ENCODE measurements at places on chromosomes 7 and 10.

DNA sequence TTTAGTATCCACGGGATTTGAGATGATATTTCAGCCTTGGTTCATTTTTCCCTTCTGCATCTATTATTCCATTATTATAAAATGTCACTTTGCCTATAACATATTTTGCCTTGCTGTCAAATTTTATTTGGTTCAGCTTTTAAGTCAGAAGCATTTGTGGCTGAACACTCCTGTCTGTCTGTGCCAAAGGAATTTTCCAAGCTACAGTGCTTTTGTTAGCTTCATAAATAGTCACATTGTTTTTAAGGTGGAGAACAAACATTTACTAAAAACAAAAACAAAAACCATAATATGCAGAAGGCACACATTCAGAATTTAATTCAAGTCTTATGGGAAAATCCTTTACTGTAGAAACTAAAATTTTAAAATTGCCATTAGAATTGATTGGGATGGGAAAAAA is 33.8 kb upstream of the ELMO1 start:
- DNase-seq = no peak

DNA sequence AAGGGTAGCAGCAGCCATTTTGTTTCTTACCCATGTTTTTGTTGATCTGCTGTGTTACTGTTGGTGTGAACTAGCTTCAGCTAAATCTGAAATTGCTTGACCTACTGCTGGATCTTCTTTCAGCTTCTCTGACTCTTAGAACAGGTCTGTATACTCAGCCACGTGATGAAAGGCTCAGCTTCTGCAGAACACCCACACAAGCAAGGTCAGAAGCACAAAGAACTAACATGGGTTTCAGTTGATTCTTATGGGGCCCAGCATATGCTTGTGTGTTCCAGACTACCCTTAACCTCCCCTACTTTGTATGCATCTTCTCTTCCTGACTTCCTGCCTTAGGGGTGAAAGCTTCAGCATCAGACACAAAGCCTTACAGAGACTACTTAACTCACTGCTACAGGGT is 186.8 kb downstream of the HGF start:
- DNase-seq = no peak

DNA sequence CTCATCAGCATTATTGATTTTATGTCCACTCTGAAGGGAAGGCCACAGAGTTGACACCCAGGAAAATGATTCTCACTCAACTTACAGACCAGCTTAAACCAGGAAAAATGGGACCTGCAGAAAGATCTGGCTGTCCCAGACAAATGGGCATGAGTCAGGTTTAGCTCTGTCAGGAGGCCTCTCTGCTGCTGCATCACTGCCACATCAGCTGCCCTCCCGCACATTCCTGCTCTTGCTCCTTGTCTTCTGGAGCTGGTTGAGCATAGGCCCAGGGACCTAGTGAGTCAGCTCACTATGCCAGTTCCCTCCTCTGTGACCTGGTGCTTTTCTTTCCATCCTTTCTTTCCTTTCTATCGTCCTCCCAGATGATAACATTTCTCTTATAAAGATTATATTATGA is 18.8 kb upstream of the SMNDC1 start:
- no peak for DNase-seq

DNA sequence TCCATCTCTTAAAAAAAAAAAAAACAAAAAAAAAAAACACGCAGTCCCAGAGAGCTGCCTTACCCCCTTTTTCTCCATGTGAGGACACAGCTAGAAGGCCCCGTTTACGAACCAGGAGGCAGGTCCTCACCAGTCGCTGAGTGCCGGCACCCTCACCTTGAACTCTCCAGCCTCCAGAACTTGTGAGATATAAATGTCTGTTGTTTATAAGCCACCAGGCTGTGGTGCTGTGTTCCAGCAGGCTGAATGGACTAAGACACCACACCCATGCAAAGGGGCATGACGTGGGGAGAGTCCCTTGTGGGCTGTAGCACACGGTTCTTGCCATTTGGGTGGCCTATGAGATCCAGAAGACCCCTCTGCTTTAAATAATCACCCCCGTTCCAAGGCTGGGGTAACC is 17.2 kb downstream of the ECHDC3 start:
- DNase-seq = no peak

DNA sequence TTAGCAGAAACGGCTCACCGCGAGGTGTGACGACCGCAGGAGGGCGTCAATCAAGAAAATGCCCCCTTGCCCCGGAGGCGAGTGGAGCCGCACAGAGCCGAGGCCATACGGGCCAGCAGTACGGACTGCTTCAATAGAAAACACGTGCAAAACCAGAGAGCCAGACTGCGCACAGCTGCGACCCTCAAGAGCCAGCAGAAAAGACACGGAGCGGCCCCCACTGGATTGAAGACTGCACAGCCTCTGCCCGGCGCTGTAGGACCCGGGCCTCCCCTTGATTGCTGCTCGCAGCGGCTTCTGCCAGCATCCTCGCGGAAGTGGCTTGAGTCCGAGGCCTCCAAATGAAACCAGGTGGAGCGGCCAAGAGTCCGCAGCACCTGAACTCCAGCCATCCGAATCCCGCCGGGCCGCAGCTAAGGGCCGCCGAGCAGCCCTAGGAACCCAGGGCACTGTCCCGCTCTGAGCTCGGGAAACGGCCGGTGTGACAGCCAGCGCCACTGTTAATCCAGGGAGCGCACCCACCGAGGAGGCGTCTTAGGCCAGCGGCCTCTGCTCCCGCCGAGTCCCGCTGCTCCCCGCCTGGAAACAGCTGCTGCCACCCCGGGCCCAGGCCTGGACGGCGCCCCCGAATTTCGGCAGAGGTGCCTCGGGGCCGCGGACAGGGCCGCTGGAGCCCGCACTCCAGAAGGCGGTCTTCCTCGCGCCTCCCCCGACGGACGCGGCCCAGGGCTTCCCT is 660 bp upstream of the HHEX start:
- DNase-seq = no peak

DNA sequence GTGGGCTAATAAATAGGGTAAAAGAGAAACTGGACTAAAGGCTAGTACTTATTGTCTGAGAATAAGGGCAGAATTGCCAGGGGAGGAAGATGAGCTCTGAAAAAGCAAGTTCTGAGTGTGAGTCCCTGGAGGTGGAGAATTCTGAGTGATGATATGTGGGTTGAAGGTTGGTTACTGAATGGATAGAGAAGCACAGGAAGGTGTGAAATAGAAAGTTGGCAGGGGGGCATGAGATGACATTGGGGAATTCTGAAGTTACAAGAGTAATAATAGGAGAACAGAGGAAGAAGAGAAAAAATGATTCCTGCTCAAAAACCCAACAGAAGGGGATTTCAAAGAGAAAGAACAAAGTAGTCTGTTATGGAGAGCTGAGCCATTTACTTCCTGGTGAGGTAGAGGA is 76.9 kb downstream of the PRKCQ start:
- DNase-seq = no peak

DNA sequence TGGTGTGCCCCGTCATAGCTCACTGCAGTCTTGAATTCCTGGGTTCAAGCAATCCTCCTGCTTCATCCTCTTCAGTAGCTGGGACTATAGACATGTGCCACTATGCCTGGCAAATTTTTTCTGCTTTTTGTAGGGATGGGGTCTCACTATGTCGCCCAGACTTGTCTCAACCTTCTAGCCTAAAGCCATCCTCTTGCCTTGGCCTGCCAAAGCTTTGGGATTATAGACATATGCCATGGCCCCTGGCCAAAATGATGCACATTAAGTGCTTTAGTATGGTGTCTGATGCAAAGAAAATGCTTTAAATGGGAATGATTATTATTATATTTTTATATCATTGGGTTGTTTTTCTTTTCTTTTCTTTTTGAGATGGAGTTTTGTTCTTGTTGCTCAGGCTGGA is 33.2 kb upstream of the VCL start:
- no peak for DNase-seq

DNA sequence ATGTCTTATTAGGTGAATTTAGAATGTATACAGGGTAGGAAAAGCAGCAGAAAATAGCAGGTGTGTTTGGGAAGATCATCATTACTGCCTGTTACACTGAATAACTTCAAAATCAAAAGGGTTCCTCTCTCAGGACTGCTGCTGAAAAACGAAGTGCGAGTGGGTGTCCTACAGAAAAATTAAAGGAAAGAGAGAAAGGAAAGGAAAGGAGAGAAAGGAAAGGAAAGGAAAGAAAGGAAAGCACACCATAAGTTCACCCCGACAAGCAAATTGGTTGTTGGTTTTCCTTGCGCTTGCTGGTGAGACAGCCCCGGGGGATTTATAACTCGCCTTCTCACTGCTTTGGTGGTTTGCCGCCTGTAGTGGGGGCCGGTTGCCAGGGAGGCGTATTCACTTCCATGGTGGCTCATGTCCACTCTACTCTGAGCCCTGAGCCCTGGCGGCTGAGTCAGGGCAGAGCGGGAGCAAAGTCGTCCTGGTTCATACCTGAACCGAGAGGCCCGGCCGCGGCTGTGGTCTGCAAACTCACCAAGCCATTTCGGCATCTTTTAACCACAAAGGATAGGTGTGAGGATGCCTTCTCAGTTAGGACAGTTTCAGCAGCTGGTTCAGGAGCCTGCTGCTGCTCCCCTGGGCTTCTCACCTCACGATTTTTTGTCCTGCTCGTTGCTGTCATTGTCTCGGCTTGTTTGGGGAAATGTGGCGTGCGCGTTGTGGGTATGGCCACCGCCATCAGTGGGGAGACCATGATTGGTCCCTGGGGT is 26.1 kb downstream of the INPP5A start:
- DNase-seq = no peak

DNA sequence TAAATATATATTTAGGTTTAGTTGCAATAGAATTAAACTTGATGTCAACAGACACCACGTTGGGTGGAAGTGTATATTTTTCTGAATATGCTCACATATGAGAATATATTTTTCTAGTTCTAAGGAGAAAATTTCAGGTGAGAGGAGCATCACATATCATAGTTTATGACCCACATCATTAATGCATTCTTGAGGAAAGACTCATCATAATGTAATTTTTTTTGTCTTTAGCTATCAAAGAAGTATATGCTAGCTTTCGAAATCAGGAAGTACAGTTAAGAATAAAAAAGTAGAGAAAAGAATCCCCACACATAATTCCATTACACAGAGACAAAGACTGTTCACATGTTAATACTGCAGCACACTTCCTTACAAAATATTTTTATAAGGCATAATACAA is 30.4 kb downstream of the A1CF start:
- DNase-seq = no peak

DNA sequence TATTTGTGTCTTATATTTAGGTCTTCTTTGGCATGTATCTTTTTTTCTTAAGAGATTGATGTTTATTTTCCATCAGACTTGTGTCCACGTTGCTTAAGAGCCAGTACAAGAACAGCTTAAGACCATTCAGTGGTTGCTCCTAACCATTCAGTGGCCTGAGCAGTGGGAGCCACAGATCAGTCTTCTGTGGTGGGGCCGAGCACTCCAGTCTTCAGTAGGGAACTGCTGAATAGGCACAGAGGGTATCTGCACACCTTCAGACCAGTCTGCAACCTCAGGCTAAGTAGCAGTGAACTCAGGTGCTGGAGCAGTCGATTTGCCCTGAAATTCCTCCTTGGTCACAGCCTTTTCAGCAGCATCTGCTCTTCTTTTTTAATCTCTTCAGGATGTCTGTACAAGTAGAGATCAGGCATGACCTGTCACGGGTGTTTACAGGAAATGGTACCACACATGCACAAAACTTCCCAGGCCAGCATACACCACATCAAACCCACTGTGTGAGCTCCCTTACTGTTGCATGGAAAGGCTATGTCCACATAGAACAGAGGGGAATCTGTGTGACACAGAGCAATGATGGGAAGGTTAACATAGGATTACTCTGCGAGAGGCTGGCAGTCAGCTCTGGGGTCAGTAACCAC is 51.5 kb downstream of the FAM107B start:
- no peak for DNase-seq

GRCh38 chr10:11631890-11632587 is 20.6 kb upstream of the USP6NL start:
- DNase-seq = no peak

- DNase-seq = no peak
These were observed 207.8 kb upstream of the ETV1 start for GRCh38 chr7:14197280-14197679.

DNA sequence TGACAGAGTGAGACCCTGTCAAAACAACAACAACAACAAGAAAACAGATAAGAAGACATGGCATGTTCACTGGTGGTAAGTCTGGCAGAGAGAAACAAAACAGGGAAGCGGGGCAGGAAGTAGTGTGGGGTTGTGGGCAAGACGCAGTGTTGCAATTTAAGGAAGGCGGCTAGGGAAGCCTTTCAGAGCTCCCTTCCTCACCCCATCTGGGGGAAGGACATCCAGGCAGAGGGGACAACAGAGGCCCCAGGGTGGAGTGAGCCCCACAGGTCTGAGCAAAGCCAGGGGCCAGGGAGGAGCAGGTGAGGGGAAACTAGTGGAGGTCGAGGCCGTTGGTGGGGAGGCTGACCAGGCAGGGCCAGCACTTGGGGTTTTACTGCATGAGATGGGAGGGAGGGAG is 16.8 kb downstream of the LAT2 start:
- no peak for DNase-seq

DNA sequence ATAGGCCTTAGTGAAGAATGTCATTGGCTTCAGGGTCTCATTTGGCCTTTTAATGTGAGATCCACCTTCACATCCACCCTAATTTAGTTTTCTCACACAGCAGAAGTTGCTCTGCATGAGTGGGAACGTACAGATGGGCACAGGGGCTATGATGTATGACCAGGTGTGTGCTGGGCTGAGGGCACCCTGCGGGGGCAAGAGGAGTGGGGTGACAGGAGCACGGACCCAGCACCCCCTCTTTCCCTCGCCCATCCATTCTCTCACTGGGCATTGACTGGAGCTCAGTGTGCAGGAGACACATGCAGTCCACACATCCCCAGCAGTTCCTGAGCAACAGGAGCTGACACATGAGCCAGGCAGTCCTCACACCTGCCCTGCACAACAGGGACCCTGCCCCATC is 95.1 kb upstream of the PPP2R2D start:
- no peak for DNase-seq

DNA sequence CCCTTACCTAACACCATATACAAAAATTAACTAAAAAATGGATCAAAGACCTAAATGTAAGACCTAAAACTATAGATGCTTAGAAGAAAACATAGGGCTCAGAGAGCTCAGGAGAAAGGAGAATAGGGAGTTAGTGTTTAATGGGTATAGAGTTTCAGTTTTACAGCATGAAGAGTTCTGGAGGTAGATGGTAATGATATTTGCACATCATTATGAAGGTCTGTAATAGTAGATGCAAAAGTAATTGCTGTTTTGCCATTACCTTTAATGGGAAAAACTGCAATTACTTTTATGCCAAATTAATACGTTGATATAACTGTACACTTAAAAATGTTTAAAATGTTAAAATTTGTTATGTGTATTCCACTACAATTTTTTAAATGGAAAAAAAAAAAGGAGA is 39.2 kb upstream of the NANOS1 start:
- DNase-seq = no peak

DNA sequence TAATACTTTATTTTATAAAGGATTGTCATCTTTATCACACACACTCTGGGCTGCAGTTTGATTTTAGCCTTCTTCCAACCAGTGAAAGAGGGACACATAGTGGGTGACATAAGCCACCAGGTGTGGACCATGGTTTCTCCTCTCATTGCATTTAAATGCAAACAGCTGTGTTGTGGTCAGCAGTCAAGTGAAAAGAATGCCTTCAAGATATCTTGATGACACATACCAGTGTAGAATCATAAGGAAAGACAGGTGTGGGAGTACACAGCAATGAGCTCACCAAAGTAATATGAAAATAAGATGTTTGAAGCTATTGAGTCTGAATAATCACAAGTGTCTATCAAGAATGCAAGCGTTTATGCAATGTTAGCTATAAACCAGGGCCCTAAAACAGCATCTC is 580.0 kb downstream of the XPNPEP1 start:
- no peak for DNase-seq

Measured in stimulated activated CD8-positive, alpha-beta memory T cell treated with anti-CD3 and anti-CD28 coated beads, Interleukin-4, amount 100 ng/mL, for 4 hours (primary cell).